ENCODE measurements at places on chromosomes 2 and 18.

DNA sequence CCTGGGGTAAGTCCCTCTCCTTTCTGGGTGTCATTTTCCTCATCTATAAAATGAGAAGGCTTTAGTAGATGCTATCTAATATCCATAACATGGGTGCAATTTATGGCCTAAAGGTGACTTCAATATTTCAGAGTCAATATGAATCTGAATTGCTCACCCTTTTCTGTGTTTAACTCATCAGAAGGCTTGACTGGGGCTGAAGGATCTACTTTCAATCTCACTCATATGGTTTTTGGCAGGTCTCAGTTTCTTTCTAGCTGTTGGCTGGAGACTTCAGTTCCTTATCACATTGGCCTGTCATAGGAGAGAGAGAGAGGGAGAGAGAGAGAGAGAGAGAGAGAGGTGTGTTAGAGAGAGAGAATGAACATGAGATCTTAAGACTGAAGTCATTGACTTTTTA is 343.7 kb upstream of the MEX3C start:
- no peak for DNase-seq

- DNase-seq = no peak
Observed at GRCh38 chr2:185658750-185659149, 79.9 kb upstream of the FSIP2 start.

- DNase-seq = no peak
Observed at GRCh38 chr2:140200764-140201163, 1420.6 kb upstream of the NXPH2 start.

DNA sequence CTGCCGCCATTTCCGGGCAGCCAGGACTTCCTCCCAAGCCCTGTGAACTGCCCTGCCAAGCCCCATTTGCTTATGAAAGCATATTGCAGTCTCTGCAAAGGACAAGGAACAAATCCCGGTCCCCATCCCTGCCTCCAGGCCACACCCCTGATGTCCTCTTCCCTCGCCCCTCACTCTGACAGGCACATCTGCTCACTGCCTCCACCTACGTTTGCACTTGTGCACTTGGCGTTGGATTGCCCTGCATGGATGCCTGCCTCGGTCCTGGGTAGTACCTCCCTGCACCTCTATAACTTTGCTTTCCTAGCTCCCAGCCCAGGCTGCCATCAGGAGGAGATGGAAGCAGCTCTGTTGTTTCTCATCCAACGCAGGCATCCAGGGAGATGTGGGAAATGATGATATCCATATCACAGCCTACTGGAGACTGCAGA is 19.6 kb upstream of the RPL31 start:
- DNase-seq = no peak

DNA sequence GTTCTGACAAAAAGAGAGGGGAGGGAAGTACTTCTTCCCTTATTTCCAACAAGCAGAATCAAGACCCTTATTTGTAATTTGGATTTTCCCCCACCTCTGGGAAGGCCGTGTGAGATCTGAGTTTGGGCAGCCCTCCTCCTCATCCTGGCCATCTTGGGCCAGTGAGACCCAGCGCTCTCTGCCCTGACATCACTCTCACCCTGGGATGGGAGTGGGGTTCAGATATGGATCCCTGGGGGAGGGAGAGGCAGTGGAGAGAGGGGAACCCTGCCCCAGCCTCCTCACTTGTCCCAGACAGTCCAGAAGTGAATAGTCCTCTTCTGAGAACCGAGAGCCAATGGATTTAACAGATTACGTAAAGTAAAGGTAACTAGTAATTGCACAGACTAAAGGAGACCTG is 64.5 kb downstream of the DYSF start:
- DNase-seq = no peak

DNA sequence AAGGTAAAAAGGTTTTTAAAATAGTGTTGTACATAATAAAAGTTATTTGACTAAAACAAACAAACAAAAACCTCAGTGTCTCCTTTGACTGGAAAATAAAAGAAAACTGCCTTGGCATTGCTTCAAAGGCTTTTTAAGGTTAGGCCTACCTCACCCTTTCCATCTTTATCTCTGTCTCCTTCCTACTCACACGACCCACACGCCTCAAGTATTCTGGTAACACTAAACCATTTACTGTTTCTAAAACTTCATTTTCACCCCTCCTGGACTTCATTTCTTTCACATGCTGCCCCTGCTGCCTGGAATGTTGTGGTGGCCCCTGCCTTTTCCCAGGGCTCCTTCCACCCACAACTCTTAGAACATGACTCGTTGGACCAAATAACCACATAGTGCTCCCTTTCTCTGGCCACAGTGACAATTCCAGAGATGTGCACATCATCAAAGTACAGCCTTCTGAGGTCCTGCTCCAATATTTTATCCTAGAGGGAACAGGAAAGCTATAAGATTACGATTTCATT is 54.0 kb downstream of the ERBB4 start:
- DNase-seq = no peak

- no peak for DNase-seq
Observed at GRCh38 chr2:120729406-120730399, 6.0 kb upstream of the GLI2 start.

DNA sequence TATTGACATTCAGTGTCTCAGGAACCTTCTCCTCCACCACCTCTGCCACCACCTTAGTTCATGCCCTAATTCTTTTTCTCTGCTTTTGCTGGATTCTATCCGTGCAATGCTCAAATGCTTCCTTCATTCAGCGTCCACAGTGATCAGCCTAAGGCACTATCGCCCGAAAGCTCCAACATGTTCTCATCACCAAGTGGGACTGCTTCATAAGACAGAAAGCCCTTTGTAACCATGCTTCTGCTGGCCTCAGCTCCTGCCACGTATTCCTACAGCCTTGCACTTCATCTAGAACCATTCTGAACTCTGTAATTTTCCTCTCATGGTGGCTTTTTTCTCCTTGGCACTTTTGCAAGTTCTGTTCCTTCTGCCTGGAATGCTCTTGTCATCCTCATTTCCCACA is 222.9 kb downstream of the HNMT start:
- DNase-seq = no peak

DNA sequence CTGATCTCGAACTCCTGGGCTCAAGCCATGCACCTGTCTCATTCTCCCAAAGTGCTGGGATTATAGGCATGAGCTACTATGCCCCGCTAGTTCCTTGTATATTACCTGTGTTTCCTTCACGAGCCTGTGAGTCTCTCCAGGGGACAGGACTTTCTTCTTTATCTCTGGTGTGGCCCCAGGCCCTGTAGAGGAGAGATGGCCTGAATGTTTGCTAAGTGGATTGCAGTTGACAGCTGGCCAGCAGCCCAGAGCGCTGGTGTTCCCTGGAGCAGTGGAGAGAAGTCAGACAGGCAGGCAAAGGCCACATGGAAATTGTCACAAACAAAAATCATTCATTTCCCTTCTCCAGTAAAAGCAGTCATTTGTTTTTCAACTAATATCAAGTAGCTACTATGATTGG is 17.9 kb downstream of the LPIN1 start:
- DNase-seq = peak; percentile 57

GRCh38 chr18:66439670-66440069 is 164.2 kb downstream of the CDH19 start:
- DNase-seq = no peak

DNA sequence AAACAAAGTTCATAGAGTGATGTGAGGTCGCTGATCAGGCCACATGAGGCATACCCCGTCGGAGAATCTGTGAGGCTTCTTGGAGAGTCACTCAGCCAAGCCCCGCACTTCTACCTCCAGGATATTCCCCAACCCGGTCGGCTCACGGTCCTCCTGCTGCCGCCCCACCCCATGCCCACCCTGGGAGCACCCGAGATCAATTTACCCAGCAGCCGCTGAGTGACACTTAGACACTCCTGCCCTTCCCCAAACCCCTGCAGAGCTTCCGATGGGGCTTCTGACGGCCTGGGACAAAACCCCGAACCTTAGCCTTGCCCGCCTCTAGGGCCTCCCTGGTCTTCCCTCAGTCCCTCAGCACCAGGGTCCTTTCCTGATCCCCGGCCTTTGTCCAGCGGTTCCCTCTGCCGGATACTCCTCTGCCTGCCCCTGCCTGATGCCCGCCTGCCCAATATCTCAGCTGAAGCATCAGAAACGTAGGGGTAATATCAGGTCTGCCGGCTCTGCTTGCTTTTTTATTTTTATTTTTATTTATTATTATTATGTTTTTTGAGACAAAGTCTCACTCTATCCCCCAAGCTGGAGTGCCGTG is 18.9 kb upstream of the OTOS start:
- DNase-seq = no peak

DNA sequence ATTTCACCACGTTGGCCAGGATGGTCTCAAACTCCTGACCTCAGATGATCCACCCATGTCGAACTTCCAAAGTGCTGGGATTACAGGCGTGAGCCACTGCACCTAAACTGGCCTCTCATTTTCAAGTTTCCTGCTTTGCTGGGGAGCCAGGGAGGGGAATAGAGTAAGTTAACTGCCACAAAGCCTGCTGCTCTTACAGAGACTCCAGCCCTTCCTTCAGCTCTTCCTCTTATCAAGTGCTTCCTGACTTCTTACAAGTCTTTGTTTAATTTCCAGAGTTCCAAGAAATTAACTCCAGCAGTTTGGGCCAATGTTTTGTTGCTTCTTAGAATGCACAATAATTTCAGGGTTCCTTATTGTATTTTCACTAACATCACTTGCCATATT is 24.3 kb upstream of the UBE2F start:
- no peak for DNase-seq

- no peak for DNase-seq
Observed at GRCh38 chr18:43275546-43275945, 1.7 kb downstream of the SYT4 start.

DNA sequence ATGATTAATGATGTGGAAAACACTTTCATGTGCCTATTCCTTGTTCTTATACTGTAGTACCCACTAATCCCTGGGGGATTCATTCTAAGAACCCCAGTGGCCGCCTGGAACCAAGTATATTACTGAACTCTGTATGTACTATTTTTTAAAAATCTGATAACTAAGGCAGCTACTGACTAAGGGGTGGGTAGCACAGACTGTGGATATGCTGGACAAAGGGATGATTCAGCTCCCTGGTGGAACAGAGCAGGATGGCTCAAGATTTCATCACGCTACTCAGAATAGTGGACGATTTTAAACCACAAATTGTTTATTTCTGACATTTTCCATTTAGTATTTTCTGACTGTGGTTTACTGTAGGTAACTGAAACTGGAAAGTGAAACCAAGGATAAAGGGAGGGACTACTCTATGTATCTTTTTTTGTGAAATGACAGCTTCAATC is 41.8 kb upstream of the CDC42EP3 start:
- no peak for DNase-seq

- DNase-seq = no peak
Observed at GRCh38 chr2:176656776-176657140, 387.5 kb downstream of the MTX2 start.

DNA sequence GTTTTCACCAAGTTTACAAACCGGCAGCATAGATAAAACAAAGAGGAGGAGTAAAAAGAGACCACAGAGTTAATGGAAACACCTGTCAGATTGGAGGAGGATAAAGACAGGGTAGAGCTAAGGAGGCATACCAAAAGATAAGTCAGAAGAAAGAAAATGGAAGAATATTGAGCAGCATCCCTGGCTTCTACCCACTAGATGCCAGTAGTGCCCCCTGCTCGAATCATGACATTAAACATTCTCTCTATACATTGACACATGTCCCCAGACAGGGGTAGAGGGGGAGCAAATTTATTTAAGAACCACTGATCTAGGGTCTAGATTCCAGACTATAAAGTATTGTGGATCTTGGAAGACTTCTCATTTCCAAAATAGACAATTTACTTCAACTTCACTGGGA is 159.8 kb upstream of the ETAA1 start:
- no peak for DNase-seq

DNA sequence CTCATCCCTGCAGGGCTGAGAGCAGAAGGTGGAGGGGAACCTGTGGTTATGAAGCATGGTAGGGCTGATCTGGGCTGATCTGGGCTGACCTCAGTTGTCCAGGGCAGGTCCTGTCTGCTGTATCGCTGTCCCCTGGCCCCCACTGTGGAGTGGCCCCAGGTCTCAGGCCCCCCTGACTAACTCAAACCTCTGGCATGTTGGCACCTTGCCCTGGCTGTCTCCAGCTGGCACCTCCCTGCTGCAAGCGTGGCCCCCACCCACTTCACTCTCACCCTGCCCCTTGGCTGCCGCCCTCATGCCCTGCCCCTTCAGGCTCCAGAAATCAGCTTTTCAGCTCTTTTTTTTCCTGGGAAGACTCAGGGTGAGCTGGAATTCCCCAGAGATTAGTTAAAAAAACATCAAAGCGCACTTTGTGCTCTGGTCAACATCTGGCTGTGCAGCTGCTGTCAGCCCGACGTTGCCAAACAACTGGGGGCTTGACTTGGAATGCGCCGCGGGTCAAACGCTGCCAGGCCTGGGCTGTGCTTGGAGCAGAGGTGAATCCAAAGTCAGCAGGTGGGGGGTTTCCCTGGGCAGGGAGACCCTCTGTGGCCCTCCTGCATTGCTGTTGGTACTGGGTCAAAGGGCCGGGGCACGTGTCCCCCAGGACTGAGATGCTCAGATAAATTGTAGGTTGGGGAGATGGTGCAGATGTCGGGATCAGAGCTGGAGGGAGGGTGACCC is 173.8 kb upstream of the HDAC4 start:
- no peak for DNase-seq

DNA sequence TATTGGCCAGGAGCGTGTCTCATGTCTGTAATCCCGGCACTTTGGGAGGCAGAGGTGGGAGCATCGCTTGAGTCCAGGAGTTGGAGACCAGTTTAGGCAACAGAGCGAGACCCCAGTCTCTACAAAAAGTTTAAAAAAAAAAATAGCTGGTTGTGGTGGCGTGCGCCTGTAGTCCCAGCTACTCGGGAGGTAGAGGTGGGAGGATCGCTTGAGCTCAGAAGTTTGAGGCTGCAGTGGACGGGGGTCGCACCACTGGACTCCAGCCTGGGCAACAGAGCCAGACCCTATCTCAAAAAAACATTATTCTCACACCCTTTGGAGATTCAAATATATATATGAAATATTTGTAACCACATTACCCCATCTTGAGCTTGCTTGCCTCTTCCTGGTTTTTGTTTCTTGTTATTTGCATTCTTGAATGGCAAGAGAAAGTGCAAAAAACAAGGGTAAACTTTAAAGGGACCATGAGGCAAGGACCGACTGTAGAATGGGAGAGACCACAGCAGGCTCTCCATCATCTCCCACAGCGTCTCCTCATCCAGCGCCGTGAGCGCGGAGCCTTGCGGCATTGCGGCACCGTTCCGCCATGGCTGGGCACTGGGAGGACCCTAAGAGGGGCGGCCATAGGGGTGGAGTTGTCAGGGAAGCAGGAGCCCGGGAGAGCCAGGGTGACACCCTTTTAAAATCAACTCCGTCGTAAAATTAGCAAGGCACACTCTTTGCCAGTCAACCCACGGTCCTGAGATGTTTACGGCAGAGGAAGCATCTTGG is 1.4 kb downstream of the ELP2 start:
- no peak for DNase-seq

- no peak for DNase-seq
Observed at GRCh38 chr2:204228169-204228886, 291.8 kb downstream of the ICOS start.

DNA sequence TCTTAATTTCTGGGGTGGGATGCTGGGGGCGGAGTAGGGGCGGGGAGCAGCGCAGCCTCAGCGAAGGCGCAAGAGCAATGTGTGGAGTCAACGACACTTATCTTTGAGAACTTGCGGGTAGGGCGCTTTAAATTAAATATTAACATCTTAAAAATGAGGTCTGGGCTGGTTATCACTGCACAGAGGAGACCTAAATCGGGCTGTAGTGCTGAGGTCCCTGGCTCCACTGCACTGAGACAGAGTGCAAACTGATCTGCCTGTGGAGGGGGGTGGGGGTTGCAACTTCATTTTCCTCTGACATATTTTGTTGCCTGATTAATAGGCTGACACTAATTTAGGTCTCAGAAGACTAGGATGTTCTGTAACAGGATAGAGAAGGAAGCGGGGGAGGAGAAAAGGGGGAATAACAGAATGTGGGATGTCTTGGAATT is 253.0 kb upstream of the FANCL start:
- DNase-seq = no peak

GRCh38 chr2:128325611-128326181 is 7.0 kb upstream of the HS6ST1 start:
- DNase-seq = no peak

All from COR-L47 (cell line).